Non-pigmented ciliary epithelial cell (primary cell): ENCODE measurements at places on chromosomes 1 and 21.

- no peak for DNase-seq
These were observed 45.4 kb downstream of the NEK7 start for GRCh38 chr1:198201956-198202784.

DNA sequence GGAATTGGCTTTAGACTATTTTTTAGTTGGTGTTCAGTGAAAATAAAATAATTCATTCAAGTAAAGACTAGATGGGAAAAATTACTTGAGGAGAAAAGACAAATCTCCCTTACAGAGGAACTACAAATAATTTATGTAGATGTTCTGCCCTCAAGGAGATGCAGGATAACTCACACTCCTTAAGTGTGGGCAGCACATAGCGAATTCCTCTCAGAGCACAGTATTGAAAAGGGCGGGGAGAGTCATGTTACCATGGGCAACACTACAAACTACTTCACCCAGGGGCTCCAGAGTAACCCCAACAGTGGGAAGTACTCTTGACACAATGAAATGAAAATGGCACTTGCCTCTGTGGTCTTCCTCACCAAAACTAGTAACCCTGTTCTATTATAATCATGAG lies 20.6 kb upstream of the LAMC2 start:
- DNase-seq = no peak

GRCh38 chr1:24805534-24806301 lies 60.5 kb downstream of the CLIC4 start:
- DNase-seq = peak; percentile 59

DNA sequence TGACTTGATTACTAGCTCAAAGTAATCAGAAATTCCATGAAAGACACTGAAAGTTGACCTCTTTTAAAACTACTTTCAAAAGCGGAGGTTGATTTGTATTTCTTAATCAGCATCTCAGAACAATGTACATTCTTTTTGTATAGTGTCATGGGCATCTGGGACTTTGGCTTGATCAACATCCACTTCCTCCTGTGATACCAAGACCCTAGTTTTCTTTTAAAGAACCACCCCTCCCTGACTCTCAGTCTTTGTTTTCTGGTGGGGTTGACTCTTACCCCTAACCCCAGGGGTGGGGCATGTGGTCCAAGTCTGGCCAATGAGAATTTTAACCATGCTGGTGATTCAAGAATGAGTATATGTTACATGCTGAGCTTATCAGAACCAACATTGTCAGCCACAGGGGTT lies 21.7 kb upstream of the IRF2BP2 start:
- DNase-seq = peak; percentile 94

DNA sequence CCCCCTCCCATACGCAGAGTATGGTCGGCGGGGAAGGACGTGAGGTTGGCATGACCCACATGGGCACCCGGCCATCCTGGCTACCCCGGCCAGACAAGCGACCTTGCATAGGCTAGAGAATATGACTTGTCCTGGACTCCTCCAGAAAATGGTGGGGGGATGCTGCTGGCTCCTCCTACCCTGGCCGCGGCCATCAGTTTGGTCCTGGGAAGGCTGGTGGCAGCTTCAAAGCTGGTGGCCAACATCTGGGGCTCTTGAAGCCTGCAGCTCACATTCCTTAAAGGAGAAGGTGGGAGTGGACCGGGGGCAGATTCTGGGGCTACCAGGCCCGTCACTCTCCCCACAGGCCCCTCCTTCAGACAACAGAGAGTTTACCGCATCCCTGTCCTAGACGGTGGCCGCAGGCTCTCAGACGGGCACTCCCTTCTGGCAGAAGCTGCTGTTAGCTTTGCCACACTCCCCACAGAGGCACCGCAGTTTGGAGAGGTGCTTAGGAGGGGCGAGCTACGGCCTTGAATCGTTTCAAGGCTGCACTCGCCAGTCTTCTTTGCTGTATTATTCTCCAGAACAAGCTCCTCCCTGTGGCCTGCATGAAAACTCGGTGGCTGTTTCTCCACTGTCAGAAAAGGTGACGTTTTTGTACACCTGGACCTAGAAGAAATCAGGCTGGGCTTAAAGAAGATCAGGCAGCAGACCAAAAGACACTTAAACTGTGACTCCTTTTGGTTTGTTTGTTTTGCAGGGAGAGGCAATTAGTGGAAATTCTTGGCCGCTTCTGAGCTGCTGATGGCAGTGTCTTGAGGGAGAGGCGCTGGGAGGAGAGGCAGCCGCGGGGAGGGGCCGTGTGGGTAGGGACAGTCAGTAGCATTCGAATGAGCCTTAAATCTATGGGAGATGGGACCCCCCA lies 68.0 kb downstream of the RUNX3 start:
- no peak for DNase-seq
